HS-5 (cell line): ENCODE measurements at places on chromosomes 4 and X.

DNA sequence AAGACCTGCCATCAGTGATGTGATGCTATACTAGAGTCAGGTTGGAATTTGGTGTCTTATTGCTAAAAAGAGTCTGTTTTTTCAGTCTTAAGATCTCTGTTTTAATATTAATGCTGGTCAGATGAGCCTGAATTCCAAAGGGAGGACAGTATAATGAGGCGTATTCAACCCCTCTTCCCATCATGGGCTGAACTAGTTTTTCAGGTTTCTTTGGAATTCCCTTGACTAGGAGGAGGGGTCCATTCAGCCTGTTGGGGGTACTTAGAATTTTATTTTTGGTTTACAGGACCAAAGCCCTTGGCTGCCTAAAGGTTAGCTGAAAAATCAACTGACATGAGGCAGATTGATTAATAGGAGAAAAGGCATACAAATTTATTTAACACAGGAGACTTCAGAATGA lies 24.1 kb upstream of the PI4K2B start:
- no peak for DNase-seq

DNA sequence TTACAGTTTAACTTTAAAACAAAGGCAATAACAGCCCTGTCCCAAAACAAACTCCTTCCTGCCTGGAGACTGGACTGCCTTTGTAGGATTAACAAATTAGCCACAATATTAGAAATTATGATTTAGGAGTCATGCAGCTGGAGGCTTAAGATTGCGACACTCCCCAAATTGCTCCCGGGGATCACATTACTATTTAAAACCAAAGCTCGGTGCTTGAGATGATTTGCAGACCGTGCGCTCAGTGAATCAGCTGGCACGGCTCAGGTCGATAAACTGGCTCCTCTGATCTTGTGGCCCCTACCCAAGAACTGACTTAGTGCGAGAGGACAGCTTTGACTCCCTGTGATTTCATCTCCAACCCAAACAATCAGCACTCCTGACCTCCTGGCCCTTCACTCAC lies 829.3 kb downstream of the NLGN4X start:
- no peak for DNase-seq

GRCh38 chr4:13953083-13953482 lies 325.6 kb upstream of the BOD1L1 start:
- no peak for DNase-seq

DNA sequence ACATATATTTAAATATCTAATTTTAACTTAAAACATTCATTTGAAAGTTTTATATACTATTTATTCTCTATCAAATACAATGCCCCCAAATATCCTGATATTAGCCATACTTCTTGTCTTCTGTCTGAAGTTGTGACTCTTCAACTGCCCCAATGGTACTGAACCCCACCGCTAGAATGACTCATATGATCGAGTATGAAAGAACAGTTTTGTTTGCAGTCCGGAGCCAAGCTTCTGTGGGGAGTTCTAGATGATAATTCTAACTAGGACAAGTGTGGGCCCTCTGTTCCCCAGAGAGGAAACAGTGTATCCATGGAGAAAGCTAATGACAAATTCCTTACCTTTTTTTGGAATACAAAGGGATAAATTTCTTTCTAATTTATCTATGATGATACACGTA lies 24.7 kb upstream of the CT47A1 start:
- DNase-seq: no peak
